ENCODE measurements at places on chromosomes 1 and 21. TPM values are rescaled to one million over a fixed set of nuclear protein-coding genes. Genes with fewer than 3 reads are reported as not detected.

The CLEC20A gene
- 0.09 TPM for total RNA-seq

The DDX59 gene
- total RNA-seq = 12.8 TPM

The BRDT gene
- not detected for total RNA-seq

The ATP1A4 gene
- not detected for total RNA-seq

The LCE6A gene
- not detected for total RNA-seq

The USP33 gene
- total RNA-seq = 125 TPM

The OR2T29 gene
- total RNA-seq = not detected

The KCNA3 gene
- total RNA-seq = not detected

The MX1 gene
- 10.4 TPM for total RNA-seq

The C1orf141 gene
- total RNA-seq = not detected

The TFF2 gene
- total RNA-seq = not detected

The MPC2 gene
- total RNA-seq = 16.2 TPM

The SMIM12 gene
- total RNA-seq = 49.2 TPM

- DNase-seq = no peak
Measured at GRCh38 chr1:19197845-19198244, 12.2 kb downstream of the UBR4 start.

- DNase-seq = no peak
Measured at GRCh38 chr21:39863111-39863510, 4.1 kb upstream of the PCP4 start.

DNA sequence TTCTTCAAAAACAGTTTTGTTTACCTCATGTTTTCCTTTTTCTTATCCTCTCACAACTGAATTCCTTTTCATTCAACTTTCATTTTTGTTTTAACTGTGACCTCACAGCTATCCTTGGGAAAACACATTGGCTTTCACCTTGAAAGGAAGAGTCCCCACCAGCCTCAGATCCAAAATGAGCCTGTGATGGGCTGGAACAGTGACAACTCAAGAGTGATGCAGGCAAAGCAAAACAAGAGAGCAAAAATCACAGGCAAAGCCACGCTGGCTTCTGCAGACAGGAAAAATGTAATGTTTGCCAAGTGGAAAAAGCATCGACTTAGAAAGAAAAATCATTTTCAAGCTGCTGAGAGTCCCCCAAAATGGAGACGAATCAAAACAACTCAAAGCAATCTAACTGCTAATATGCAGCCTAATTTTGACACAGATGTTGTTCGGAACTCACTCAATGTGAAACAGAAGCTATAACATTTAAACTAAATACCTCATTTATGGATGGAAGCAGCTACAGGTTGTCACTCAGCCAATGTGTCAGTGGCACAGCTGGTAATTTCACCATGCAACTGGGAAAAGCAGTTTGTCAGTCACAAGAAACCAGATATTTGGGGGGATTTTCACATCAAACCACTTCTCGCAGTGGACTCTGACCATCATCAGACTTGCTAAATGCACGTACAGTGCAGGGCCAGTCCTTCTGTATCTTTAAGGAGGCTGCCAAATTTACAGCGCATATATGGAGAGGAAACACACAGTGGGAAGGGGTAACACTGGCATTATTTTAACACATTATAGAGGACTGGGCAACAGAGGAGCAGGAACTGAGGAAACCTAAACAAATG, 50.7 kb downstream of the ALG14 start:
- peak; percentile 34 for DNase-seq

- no peak for DNase-seq
Measured at GRCh38 chr1:165328136-165328535, 28.4 kb downstream of the LMX1A start.

GRCh38 chr21:31732597-31733550, 956 bp upstream of the SCAF4 start:
- no peak for DNase-seq

DNA sequence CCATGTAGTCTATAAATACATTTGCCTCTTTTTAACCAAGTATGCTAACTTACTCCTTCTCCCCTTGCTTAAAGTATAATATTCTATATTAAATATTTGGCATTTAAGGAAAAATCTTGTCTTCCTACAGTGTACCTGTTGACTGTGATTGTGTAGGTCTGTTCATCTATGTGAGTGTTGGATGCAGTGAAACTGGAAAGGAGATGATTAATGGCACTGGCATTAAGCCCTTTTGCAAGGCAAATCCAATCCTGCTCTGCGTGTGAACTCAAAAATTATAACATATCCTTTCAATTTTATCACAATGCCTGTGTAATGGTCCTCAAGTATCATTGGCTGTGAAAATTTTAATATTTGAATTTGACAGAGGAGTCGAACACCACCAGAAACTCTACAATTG, 565.0 kb downstream of the KCNT2 start:
- DNase-seq = no peak

GRCh38 chr1:111690306-111690617, 48.9 kb downstream of the INKA2 start:
- DNase-seq = peak; percentile 63

DNA sequence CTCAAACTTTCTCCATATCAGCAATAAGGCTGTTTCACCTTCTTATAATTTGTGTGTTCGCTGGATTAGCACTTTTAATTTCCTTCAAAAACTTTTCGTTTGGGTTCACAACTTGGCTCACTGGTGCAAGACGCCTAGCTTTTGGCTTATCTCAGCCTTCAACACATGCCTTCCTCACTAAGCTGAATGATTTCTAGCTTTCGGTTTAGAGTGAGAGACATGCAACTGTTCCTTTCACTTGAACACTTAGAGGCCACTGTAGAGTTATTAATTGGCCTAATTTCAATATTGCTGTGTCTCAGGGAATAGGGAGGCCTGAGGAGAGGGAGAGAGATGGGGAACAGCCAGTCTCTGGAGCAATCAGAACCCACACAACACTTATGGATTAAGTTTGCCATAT, 41.2 kb upstream of the IFNLR1 start:
- DNase-seq = no peak

- DNase-seq = no peak
Measured at GRCh38 chr1:191662746-191663145, 495.5 kb upstream of the RGS18 start.

DNA sequence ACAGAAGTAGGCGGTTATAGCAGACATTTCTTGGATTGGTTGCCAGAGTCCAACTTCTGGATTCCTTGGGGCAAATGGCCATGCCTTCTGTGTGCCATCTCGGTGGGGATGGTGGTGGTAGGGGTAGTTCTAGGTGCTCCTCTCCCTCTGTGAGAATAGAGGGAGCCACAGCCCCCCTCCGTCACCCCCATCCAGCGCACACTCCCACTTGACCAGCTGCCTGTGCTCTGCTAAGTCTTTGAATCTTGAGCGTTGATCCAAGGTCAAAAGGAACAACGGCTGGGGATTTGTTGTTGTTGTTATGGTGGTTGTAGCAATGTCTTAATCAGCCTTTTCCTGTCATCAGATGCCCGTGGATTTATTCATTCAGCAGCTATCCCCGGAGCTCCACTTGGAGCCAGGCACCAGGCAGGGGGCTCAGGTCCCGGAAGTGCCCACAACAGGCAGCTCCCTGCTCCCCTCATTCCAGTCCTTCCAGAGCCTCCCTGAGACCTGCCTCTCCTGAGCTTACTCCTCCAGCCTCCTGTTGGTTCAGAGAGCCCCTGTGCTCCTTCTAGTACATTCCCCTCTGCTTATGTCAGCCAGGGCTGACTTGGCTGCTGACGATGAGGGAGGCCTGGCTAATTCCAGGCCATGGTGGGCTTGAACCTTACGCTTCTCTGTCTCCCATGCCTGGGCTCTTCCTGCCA, 146.6 kb upstream of the WNT4 start:
- no peak for DNase-seq

DNA sequence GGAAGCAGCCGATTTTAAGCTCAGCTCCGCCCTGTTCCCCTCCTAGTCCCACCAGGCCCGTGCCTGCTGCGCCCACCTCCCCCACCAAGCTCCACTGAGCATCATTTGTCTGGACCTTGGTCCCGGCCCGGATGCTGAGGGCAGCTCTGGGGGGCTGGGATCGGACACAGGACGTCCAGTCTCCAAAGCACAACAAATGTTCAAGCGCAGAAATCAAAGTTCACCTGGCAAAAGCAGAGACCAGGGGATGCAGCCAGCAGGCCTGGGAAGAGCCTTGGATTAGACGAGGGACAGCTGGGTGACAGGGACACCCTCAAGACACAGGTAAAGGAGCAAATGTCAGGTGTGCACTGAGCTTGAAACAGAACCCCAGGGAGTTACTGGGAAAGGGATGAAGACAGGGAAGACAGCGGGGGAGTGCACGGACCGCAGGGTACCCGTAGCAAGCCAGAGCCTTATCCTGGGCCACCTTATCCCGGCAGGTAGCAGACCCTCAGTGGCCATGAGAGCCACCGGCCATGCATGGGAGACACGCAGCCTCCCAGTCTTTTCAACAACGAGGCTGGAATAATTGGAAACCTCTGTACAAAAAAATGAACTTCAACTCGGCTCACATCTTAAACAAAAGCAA, 22.2 kb upstream of the TMEM52 start:
- no peak for DNase-seq

- DNase-seq = peak; percentile 96
Measured at GRCh38 chr1:10415211-10415930, 14.9 kb upstream of the CENPS start.

- no peak for DNase-seq
Measured at GRCh38 chr1:213446496-213446895, 395.5 kb downstream of the RPS6KC1 start.

DNA sequence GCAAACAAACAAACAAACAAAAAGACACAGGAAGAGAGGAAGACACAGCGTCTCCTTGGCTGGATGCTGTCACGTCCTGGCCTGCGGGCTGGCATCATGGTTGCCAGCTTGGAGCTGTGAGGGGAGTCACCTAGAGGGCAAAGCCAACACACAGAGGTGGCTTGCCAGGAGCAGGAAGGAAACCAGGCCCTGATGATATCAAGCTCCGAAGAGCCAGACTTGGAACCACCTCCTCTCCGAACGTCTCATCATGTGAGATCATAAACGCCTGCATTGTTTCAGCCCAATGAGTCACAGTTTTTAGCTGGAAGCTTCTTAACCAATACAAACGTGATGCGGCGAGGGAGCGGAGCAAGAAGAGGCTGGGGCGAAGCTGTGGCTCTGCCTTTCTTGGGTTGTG, 8.7 kb downstream of the PLA2G2D start:
- DNase-seq = peak; percentile 95

- DNase-seq = no peak
Measured at GRCh38 chr1:53090227-53091147, 28.5 kb downstream of the PODN start.

- DNase-seq = no peak
Measured at GRCh38 chr21:34612056-34612455, 2.9 kb downstream of the RCAN1 start.

- no peak for DNase-seq
Measured at GRCh38 chr1:200794506-200795065, 55.9 kb downstream of the CAMSAP2 start.

DNA sequence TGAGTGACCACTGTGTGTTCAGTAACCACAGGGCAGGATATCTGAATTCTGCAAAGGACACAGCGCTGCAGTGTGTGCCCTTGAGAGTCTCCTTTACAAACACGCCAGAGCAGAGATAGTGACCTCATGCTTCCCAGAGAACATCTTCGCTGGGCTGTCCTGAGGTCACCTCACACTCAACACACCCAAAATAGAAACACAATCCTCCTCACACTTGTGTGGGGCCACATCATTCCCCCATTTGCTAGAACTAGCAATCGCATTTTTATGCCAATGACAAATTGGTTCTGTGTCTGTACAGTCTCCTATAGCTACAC, 140.1 kb upstream of the NRIP1 start:
- no peak for DNase-seq

- DNase-seq = no peak
Measured at GRCh38 chr21:18743531-18743930, 339.9 kb upstream of the TMPRSS15 start.

DNA sequence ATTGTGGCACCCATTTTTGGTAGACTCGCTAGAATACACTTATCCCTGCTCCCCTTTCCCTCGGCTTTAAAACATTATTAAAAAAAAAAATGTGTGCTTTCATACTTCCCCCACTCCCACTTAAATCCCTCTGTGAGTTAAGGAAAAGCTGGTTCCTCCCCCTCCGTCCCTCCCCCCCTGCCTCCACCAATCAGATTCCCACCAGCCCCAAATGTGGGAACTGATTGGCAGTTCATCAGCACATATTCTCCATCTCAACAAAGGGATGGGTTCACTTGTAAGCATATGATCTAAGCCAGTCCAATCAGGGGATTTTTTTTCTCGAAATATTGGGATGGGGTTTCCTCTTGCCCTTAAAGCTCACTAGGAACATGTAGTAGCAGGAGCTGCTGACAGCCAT, 10.8 kb upstream of the FYB2 start:
- DNase-seq = no peak

- no peak for DNase-seq
Measured at GRCh38 chr1:17216078-17216477, 11.2 kb downstream of the PADI1 start.

DNA sequence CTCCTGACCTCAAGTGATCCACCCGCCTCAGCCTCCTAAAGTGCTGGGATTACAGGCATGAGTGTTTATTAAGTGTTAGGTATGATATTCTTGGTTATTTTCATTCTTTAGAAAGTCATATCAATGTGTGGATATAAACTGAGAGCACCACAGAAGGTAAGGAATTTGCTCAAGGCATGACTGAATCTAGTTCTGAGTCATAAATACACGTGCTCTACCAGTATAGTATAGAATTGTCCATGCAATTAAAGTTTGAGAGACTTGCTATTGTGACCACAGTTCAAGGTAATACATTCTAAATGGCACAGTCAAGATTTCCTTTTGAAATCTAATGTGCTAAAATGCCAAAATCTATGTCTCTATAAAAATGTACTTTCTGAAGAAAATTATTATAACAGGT, 401.1 kb upstream of the CHRM3 start:
- no peak for DNase-seq

DNA sequence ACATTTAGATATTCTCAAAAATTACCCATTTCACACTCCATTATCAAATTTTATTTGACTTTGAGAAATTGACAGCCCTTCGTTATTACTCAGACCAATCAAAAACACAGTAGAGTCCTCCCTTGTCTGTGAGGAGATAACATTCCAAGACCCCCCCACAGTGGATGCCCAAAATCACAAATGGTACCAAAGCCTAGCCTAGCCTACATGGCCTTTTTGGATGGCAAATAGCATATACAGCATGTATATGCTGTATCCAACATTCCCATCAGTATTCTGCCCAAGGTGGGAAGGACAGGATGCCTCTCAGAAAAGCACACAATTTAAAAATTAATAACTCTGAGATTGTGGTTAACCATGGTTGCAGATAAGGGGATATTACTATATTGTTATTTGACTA, 17.3 kb downstream of the SFPQ start:
- no peak for DNase-seq

DNA sequence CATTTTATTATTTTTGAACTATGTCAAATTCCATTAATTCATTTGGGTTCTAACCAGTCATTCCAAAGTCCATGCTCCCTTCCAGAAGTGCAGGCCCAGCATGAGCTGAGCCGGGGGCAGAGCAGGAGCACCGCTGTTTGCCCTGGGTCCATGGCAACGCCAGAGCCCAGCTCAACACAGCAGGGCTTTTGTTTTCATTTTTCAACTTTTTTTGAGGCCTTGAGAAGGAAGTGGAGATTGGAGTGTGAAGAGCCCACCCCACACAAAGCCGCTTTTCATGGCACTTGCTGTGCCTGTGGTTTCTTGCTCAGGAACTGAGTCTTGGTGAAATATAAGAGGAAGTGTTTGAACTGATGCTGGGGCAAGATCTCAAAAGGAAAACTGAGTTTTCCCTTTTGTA, 13.2 kb upstream of the PRMT2 start:
- peak; percentile 1 for DNase-seq

Data from dermis blood vessel endothelial cell (primary cell).